Motor neuron (in vitro differentiated cells): ENCODE measurements at places on chromosomes 3 and 15. TPM values are rescaled to one million over a fixed set of nuclear protein-coding genes. Genes with fewer than 3 reads are reported as not detected.

DNA sequence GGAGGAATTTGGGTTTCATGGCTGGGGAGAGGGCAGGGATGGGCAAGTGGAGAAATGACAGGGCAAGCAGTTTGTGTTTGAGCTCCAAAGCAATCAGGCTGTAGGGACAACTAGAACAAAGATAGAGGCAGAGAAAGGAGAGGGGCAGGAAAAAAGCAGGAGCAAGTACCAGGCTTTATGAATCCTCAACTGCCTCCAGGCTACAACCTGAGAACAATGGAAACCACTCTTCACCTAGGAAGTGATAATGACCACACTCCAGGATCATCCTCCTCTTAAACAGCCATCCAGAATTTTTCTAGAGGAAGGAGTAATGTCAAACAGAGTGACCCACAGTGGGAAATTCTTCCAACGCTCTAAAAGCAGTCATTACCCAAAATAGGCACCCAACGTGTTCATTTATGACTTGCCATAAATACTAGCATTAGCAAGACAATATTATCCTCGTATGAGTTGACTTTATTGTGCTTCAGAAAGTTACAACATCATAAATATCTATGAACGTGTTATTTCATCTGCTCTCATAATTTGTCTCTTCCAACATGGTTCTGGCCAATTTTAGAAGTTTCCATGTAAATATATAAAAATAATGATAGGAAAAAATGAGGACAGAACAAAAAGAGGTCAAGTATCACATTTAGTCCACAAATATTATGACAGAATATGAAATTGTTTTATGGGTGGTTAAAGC, 50.5 kb downstream of the TNFAIP8L3 start:
- no peak for ATAC-seq

GRCh38 chr15:62416526-62416925, 251.4 kb upstream of the C2CD4B start:
- peak; percentile 57 for ATAC-seq

GRCh38 chr15:99350408-99350807, 99.1 kb downstream of the LRRC28 start:
- ATAC-seq, result peak; percentile 54

- no peak for ATAC-seq
Measured at GRCh38 chr3:126354776-126355175, 2.4 kb downstream of the KLF15 start.

- no peak for ATAC-seq
Measured at GRCh38 chr3:42277676-42278075, 11.7 kb upstream of the CCK start.

- ATAC-seq, result no peak
Measured at GRCh38 chr3:105274958-105275357, 91.8 kb upstream of the ALCAM start.

DNA sequence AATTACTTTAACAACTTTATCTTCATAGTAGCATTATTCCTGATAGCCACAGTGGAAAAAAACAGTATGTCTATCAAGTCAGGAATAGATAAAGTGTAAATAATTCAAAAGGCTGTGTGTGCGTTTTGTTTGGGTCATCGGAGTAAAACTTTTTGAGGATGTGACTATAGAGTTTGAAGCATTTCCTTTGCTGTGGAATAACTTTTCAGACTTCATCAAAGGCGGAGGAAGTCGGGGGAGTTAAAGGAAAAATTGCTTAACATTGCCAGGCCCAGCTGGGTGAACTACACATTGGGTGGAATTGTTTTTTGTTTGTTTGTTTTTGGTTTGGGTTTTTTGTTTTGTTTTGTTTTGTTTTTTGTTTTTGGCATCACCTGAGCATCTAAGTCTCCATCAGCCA, 70.4 kb upstream of the CRTC3 start:
- ATAC-seq, result no peak

DNA sequence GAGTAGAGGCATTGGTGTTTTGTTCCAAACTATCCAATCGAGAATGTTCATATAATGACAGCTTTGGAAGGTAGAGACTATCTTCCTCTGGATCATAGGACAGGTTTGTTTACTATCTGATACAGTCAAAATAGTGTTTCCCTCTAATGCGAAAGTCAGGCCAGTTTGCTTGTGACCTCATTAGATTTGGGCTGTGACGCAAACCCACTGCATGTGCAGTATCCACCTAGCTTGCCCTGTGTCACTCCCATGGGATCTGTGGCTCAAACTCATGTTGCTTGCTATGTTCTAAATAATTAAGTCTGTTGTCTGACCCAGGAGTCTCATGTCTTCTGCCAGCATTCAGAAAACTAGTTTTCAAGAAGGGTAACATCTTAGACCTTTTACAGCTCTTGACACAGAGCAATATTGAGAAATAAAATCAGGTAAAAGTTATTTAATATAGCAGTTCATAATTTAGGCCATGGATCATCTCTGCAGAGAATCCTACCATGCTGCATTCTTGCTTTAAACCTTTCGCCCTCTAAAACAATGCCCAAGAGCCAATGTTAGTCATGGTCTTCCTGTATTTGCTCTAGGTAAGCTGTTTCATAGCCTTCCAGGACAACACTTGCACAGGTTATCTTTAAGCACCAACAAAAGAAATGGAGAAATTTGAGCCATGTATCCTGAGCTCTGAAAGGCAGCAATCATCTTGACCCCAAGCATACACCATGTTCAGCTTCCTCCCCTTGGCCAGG, 26.4 kb downstream of the NIT2 start:
- ATAC-seq, result no peak

The ARPIN gene
- total RNA-seq, result 5.8 and 10.3 TPM in 2 replicates

The MB21D2 gene
- total RNA-seq, result 10.9 and 12.9 TPM in 2 replicates

The IQGAP1 gene
- total RNA-seq, result 59.6 and 62.4 TPM in 2 replicates

The ITIH4 gene
- 1.8 and 3.8 TPM in 2 replicates for total RNA-seq
